ENCODE measurements at places on chromosomes 7 and 10. TPM values are rescaled to one million over a fixed set of nuclear protein-coding genes. Genes with fewer than 3 reads are reported as not detected.
A peak's percentile ranks its signal among the peaks of the same experiment; 100 is the strongest.

FOXK1 gene
- total RNA-seq: 23.1 TPM

SEMA3C gene
- 2.1 TPM for total RNA-seq

TBATA gene
- total RNA-seq: not detected

PDZD7 gene
- total RNA-seq: 5.1 TPM

GJD4 gene
- total RNA-seq: not detected

DNA sequence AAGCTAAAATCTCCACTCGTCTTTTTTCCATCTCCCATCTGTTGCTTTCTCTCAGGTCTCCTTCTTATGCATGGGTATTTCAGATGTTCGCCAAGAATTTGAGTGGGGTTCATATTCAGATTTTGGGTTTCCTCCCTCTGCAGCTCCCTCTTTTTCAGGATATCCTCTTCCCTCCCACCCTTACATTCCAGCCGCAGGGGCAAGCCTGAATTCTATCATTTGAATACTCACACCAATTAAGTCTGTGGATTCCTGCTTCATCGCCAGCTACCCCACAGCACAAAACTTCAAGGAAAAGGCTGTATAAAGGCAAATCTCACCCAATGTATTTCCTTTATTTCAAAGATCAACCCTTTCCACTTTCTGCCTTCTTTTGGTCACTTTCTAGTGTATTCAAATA is 41.6 kb upstream of the FOXI2 start:
- DNase-seq: peak; percentile 20

GRCh38 chr10:105714728-105715127 is 1073.6 kb downstream of the SORCS3 start:
- DNase-seq: no peak

DNA sequence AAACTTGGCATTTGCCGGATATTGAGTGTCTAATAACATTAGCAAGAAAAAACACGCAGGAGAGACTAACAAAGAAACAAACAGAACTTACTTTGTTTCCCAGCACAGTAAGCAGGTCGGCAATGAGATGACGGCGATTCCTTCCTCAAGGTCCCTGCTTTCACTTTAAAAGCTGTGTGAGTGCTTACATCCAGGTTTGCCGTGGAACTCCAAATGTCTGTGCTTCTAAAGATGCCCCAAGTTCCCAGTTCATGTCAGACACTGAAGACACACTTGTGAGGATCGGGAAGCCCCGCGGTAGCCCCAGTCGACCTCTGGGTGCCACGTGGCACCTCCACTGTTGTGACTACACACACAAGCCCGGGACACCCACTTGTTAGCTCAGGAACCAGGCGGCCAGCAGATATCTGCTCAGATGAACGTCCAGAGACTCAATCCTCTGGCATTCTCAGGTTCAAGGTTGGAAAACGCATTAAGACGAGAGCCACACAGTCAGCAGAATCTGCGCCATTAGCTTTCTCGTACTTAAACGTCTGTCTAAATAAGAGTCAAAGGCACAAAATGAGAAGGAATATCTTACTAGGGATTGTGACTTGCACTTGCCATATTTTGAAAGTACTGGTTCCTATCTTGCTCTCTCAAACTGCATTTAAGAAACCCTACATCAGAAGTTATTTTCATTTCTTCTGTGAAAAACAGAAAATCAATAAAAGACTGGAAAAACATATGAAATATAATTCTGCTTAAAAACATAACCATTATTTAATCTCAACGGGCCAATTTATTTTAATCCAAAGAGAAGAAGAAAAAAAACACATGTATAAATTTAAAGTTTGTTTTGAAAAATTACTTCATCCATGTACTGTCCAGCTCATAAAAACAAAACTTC is 207.6 kb upstream of the KLF14 start:
- no peak for DNase-seq

- no peak for DNase-seq
Observed at GRCh38 chr10:12703813-12704212, 297.7 kb downstream of the CCDC3 start.

GRCh38 chr10:62690703-62691102 is 113.8 kb upstream of the ADO start:
- peak; percentile 57 for DNase-seq

- DNase-seq: no peak
Observed at GRCh38 chr10:74078037-74078436, 72.6 kb downstream of the AP3M1 start.
